ENCODE measurements at places on chromosomes 7 and 10. TPM values are rescaled to one million over a fixed set of nuclear protein-coding genes. Genes with fewer than 3 reads are reported as not detected.

DNA sequence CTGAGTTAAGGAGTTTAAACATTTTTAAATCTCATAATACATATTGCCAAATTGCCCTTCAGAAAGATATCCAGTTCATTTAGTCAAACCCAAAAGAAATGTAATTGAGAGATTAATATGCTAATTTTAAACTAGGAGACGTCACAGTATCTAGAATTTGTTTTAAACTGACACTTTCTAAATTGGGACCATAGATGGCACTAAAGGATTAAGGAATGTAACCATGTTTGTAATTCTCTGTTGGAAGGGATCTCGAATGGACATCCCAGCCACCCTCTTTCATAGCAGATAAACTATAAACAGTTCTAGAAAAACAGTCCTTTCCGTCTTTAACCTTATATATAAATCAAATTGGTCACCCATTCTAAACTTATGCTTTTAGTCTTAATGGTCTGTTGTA, 30.0 kb upstream of the SAMD9L start:
- DNase-seq: no peak

DNA sequence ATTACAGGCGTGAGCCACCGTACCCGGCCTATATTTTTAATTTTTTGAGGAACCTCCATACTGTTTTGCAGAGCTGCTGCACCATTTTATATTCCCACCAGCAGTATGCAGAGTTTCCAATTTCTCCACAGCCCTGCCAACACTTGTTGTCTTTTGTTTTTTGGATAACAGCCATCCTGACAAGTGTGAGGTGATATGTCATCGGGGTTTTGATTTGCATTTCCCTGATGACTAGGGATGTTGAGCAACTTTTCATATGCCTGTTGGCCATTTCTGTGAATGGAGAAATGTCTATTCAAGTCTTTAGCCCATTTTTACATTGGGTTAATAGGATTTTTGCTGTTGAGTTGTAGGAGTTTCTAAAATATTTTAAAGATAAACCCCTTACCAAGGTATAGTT, 22.2 kb downstream of the ENTPD7 start:
- no peak for DNase-seq

- DNase-seq: no peak
Observed at GRCh38 chr10:9342885-9343570, 1288.5 kb downstream of the GATA3 start.

GRCh38 chr10:124646483-124647352, 97.5 kb downstream of the FAM53B start:
- DNase-seq: peak; percentile 80

DNA sequence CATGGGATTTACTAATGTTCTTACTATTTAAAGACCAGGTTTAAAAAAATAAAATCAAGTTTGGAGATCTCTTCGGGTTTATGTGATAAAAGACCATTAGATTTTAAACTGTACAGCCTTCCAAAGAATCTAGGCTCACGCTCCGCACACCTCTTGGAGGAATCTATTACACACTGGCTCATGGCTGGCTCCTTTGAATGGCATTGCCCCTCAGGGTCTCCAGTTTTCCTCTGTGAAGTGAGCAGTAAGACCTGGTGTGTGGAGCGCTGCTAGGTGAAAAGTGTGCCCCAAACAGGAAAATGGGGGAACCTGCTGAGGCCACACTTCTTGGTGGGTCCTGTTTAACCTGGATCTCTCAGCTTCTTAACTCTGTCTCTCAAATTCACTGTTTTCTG, 142.3 kb downstream of the KAT6B start:
- no peak for DNase-seq

GRCh38 chr10:33153251-33153967, 181.1 kb downstream of the NRP1 start:
- no peak for DNase-seq

GRCh38 chr7:111370002-111370401, 192.3 kb downstream of the IMMP2L start:
- no peak for DNase-seq

DNA sequence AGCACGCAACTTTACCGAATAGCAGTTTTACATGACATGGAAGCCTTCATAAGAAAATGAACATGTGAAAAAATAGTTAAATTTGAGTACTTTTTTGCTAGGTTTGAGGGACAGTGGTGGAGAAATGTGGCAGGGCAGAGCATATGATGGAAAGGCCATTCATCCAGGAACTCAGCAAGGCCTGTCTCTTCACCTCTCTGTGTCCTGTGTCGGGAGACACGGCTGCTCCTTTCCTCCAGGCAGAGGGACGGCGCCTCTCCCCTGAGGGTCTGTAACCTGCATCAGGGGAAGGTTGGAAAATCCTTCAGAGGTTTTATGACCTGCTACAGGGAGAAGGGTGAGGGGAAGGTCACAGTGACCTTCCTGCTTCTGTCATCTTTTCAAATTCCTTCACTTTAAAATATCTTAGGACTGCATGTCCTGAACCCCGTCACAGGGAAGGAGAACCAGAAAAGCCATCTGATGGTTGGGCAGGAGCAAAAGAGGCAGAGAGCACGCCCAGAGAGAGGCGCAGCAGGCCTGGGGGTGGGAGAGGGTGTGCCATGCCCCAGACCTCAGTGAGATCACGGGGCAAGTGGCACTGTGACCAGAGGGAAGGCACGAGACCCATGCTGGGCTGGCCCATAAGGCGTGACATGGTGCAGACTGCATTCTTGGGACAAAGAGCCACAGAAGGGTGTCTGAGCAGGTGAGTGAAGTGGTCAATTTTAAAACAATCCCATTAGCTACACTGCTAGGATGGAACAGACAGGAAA, 44.0 kb downstream of the GSDME start:
- DNase-seq: peak; percentile 9

GRCh38 chr10:69456880-69457693, 5.8 kb downstream of the TSPAN15 start:
- no peak for DNase-seq

DNA sequence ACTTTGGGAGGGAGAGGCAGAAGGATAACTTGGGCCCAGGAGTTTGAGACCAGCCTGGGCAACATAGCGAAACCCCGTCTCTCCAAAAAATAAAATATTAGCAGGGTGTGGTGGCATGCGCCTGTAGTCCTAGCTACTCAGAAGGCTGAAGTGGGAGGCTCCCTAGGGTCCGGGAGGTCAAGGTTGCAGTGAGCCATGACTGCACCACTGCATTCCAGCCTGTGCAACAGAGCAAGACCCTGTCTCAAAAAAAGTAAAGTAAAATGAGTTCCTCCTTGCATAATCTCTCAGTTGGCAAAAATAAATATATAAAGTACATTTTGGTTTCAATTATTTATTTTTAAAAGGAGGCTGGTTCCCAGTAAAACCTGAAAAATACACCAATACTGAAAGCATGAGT, 11.8 kb downstream of the NANOS1 start:
- no peak for DNase-seq

DNA sequence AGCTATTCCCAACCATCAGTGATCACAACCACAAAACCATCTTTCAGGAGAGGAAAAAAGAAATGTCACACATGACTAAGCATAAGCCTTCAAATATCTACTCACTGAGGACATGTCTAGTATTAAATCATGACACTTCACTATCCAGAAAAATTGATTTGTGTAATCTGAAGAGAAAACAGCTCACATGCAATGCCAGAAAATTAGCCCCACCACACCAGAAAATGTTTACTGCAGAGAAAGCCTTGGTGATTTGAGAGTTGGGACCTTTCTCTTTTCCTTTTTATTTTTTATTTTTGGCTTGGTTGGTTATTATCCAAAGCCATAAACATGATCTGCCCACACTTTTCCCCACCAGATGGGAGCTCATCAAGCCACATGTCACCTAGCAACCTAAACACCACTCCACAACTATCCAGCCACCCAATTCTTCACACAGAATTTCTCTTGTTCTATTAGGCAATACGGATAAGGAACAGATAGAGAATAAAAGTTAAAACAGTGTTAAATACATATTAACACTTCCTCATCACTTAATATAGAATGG, 3.1 kb downstream of the PARD3 start:
- no peak for DNase-seq

The CDK14 gene
- total RNA-seq: 70.3 TPM

The ZNF853 gene
- total RNA-seq: 11.2 TPM

The SVIL gene
- 284 TPM for total RNA-seq

DNA sequence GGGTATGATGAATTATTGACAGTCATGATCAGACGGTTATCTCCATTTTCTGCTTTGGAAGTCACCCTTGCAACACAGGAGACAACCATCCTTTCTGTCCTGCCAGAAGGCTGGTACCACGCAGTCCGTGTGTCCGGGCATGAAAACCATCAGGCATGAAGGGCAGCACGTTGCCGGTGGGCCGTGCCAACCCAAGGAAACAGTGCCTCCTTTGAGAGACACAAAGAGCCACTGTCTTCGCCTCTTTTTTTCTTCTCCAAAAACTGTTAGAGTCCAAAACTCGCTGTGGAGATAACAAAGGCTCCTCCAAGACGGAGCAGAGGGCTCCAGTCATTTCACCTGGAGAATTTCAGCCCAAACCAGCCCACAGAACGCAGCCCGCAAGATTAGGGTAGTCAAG, 60.4 kb upstream of the ARHGAP21 start:
- no peak for DNase-seq

DNA sequence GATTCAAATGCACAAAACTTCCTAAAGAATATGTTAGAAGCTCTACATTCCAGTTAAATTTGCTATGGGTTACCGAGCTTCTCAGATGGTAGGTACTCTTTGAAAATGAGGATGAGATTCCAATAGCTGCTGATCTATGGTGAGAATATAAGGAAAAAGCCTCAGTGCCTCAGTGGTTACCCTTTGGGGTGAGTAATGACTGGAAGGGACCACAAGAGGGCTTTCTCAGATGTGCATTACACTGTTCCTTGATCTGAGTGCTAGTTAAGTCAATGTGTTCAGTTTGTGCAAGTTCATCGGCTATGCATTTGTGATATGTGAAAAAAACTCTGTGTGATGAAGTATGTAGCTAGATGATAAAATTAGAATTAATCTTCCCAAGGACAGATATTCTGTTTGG, 3.5 kb downstream of the NRCAM start:
- DNase-seq: no peak
